Activated CD4-positive, alpha-beta T cell treated with anti-CD3 and anti-CD28 coated beads for 24 hours (primary cell): ENCODE measurements at places on chromosomes 12 and 14.

GRCh38 chr12:112978163-112979040 lies at the start of gene OAS2:
Gene OAS2 (plus strand): TSS chr12:112978519. CDS start chr12:112978609, 90 bp downstream.
- peak; percentile 58 for DNase-seq

GRCh38 chr12:128920468-128920867 lies 67.2 kb downstream of the GLT1D1 start:
- DNase-seq = no peak

DNA sequence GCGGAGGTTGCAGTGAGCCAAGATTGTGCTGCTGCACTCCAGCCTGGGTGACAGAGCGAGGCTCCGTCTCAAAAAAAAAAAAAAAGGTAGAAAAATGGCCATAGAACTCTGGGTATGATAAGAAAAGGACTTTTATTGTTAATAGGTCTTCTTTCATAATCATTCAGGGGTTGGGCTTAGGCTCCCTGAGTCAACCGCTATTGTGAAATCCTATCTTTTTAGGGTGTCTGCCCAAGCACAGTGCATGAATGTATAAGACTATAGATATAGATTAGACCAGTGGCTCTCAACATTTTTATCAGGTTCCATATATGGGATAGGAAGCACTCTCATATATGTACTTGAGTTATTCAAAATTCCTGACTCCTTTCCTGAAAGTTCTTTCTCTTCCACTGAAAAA lies 48.7 kb upstream of the USP15 start:
- no peak for DNase-seq

DNA sequence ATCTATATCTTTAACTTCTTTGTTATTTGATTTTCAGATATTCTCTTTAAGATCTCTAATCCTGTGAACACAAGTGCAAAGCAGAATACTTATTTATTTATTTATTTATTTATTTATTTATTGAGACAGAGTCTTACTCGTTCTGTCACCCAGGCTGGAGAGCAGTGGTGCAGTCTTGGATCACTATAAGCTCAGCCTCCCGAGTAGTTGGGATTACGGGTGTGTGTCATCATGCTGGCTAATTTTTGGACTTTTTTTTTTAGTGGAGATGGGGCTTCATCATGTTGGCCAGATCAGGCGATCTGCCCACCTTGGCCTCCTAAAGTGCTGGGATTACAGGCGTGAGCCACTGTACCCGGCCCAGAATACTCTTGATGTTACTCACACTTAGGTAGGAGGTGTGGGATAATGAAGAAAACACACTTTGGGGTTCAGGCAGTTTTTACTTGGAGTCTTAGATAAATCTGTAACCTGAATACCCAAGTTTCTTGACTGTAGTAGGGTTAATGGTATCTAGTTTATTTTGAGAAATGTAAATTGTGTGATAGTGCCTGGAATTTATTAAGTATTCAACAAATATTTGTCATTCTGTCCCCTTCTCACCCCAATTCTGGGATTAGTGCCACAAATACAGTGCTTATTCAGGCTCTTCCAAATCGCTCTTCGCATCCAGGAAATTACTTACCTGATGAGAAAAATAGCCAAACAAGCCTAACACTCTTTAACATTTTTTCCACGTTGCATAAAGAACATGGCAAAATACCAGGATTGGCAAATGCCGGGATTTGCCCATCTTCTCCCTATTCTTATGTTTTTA lies 33.0 kb downstream of the METAP2 start:
- DNase-seq = no peak

DNA sequence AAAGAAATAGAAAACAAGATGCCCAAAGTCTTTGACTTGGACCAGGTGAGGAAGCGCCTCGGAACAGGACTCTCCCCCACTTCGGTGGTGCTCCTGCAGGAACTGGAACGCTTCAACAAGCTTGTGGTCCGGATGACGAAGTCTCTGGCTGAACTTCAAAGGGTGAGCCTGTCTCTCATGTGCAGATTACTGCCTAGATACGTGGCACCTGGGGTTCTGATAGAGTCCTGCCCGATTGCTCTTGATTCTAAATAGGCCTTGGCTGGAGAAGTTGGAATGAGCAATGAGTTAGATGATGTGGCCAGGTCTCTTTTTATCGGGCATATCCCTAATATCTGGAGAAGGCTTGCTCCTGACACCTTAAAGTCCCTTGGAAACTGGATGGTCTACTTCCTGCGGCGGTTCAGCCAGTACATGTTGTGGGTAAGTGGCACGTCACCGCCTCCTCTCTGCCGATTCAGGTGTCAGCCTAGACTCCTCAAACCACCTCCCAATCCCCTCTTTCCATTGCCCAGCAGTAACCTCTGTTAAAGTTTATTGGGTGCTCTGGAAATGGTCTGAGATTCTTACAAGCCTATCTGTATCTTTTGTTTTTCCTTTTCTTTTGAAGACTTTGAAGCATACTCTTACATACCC lies 40.8 kb downstream of the CCDC92 start:
- peak; percentile 8 for DNase-seq

GRCh38 chr12:114265036-114265435 lies 140.9 kb downstream of the TBX5 start:
- no peak for DNase-seq

- no peak for DNase-seq
Measured at GRCh38 chr12:106343214-106343528, 14.4 kb upstream of the POLR3B start.

GRCh38 chr12:3179731-3180130 lies 102.6 kb downstream of the TSPAN9 start:
- no peak for DNase-seq

- DNase-seq = no peak
Measured at GRCh38 chr12:104724992-104725585, 233.0 kb downstream of the SLC41A2 start.

DNA sequence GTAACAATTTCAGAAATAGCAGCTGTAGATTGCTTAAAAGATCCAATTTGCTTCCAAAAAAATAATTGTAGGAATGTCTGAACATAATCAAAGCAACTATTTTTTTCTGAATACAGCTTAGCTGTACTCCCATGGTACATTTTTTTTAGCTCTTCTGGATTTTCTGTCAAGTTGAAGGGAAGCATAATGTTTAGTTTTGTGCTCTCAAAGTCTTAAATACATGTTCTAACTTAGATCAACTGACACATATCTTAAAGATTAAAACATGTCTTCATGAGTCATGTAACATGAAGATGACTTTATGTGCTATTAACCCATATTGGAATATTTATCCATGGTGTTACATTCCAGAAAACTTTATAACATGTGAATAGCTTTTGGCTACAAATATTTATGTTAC lies 255.7 kb downstream of the BTG1 start:
- DNase-seq = no peak

- DNase-seq = no peak
Measured at GRCh38 chr14:43765474-43765873, 741.6 kb downstream of the FSCB start.
